Small intestine (tissue), 16 donors: ENCODE measurements at places on chromosomes 6 and 20.
A peak's percentile ranks its signal among the peaks of the same experiment; 100 is the strongest.

GRCh38 chr6:1153696-1154245 is 158.1 kb upstream of the FOXQ1 start:
- DNase-seq = no peak

DNA sequence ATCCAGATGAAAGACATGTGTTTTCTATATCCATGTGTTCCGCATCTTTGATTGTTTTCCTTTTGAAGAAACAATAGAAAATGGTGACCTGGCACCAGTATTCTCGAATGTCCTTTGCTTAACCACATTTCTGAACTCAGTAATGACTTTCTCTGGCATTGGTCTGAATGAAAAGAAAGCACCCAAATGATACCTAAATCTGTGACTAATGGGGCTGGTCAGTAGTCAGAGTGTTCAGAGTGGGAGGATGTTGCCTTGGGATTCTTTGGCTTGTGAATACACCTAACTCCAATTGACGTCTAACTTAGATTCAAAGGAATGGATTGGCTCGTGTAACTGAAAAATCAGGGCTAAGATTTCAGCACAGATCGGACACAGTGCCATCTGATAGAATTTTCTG is 27.1 kb downstream of the PARD6B start:
- DNase-seq = no peak

GRCh38 chr6:52016915-52017748 is 70.3 kb downstream of the PKHD1 start:
- DNase-seq = no peak

- DNase-seq = no peak
These were observed 2.1 kb downstream of the RAET1E start for GRCh38 chr6:149895833-149896271.

DNA sequence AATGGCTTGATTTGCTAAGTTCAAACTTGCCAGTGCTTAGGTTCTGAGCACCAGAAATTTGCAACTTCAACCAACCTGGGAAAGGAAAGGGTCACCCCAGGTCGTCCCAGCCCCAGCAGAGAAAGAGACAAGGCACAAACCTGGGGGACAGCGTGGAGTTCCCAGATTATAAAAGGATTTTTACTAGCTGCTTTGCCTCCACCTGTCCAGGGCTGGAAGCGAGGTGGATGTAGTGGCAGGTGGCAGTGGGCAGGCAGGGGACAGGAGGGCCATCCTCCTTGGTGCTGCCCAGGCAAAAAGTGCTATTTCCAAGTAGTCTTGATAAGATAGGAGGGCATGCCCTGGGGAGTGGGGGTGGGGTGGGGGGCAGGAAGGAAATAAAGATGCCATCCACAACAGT is 4.9 kb downstream of the PAX1 start:
- no peak for DNase-seq

DNA sequence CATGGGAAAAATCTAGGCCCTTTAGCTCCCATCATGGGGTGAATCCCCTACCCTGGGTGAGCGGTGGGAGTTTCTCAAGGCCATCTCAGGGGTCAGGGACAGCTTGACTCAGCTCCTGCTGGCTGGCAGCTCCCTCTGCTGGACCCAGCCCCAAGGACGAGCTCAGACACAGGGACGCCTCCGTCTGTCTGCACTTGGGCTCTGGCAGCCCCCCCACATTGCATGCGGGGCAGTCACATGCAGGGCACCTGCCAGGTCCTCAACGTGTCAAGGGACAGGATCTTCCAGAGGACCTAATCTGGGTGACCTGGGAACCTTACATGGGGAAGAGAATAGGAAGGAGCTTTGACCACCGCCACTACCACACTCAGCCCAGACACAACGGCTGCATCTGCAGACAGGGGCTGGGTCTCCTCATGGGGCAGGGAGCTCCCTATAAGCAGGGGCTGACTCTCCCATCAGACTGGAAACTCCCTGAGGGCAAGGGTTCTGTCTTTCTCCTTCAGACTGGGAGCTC is 173.4 kb downstream of the MRPL14 start:
- peak; percentile 31 for DNase-seq

DNA sequence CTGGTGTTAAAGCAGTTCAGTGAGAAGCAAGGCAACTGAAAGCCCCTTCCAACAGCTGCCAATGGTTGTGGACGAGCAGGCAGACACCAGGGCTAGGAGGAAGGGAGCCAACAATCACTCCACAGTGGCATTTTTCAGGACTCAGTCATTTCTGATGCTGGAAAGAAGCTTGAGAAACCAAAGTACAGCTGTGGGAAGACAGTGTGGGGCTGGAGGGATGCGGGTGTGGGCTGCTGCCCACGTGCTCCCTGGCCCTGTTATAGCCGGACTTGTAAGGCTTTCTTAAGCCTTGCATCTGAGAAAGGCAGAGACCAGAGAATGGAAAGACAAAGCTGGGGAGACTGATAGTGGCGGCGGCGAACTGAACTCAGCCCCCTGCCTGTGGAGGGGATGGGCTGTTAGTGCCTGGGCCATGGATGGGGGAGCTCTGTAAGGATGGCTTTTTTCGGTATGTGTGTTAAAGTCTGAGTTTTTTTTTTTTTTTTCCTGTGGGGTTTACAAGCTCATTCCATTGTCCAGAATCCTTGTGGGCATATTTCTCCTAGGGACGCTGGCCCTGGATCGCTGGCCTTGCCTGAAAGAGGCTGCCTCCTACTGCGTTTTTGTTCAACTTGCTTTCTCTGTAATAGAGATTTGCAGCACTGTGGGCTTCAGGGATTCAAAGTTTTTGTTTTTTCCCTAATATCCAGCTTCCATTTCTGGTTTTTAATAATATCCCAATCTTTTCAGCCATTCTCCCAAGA is 91.7 kb downstream of the GJA10 start:
- no peak for DNase-seq

- DNase-seq = no peak
These were observed 764 bp upstream of the SNAP25 start for GRCh38 chr20:10217721-10218410.

DNA sequence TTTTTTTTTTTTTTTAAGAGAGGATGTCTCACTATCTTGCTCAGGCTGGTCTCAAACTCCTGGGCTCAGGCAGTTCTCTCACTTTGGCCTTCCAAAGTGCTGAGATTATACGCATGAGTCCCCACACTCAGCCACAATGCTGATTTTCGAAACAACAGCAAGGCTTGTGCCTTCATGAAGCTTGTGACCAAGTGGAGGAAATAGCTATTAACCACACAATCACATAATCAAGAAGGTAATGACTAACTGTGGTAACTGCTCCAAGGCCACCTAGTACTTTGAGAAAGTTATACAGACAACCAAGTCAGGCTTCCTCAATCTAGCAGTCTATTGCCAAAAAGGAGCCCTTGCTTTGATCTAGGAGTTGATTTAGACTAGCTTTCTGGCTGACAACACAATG is 46.3 kb downstream of the SOD2 start:
- no peak for DNase-seq

DNA sequence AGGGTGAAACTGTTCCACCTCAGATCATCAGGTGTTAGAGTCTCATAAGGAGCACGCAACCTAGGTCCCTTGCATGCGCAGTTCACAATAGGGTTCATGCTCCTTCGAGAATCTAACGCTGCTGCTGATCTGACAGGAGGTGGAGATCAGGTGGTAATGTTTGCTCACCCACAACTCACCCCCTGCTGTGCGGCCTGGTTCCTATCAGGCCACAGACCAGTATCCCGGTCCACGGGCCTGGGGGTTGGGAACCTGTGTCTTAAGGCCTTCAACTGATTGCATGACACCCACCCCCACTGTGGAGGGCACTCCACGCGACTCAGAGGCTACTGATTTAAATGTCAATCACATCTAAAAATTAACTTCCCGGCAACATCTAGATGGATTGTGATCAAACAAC is 411.2 kb upstream of the SULF2 start:
- DNase-seq = no peak

GRCh38 chr6:53295176-53295575 is 53.6 kb downstream of the ELOVL5 start:
- DNase-seq = no peak

GRCh38 chr6:107353773-107354382 is 105.5 kb downstream of the PDSS2 start:
- no peak for DNase-seq

DNA sequence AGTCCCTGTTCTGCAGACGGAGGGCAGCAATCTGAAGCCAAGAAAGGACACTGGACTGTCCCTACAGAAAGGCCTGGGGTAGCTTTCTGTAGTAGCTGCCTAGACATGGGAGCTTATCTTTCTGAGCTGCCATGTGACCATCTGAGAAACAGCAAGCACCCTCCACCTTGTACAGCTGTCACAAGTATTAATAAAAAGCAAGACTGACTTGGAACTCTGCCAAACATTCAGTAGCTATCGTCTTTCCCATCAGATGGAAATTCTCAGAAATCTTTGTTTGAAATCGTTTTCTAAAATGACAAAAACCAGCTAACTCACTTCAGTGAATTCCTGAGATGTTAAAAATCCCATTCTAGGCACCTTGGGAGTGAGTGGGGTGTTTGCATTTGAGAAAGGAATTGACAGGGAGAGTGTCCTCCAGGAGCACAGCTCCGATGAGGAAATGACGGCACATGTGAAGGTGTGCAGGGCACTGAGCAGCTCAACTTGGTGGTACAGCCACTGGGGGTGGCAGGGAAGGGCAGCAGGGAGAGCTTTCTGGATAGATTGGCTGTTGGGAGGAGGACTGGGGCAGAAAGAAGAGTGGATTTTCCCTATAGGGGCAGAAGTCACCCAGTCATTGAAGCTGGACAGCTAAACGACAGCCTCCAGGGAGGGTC is 24.5 kb downstream of the ACSS1 start:
- peak; percentile 70 for DNase-seq

DNA sequence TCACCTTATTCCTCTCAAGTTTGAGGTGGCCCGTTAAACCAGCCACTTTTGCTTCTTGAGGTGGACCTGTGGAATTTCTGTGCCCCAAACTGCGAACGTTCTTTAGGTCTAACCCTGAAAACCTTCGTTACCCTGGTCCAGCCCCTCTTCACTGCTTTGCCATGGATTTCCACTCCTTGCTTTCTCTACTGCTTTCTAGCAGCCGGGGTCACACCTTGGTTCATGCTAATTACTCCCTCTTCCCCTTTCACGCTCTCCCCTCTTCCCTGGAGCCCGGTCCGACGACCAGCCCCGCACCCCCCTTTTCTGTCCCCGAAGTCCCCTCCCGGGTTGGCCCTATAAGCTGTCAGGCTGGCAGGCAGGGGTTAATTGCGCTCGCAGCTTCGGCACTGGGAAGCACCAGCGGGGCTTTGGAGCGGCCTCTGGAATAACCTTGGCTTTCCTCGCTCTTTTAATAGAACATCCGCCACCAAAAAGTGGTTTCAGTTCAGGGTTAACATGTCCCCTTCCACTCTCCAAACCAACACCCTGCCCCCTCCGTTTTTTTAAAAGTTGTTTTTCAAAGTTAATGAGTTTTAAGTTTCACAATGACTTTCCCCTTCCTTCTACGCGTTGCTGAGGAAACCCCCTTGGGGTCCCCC is 1.4 kb upstream of the HIVEP1 start:
- no peak for DNase-seq

DNA sequence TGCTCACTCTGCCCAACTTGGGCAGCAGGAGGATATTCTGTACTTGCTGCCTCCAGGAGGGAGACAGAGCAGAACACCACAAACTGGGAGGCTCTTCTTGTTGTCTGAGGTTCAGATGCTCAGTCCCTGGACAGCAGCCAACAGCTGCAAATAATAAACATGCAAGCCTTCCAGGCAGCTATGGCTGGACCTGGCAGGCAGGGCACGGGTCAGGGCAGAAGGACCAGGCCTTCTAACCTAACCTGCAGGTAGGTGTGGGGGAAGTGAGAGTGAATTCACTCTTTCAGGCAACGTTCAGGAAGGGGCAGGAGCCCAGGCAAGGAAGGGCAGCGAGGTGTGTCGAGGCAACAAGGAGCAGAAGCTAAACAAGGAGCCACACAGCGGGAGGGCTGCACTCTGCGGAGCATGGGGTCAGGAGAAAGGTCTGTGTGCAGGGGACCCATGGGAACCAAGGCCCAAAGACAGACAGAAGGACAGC is 31.5 kb downstream of the NINL start:
- DNase-seq = no peak

DNA sequence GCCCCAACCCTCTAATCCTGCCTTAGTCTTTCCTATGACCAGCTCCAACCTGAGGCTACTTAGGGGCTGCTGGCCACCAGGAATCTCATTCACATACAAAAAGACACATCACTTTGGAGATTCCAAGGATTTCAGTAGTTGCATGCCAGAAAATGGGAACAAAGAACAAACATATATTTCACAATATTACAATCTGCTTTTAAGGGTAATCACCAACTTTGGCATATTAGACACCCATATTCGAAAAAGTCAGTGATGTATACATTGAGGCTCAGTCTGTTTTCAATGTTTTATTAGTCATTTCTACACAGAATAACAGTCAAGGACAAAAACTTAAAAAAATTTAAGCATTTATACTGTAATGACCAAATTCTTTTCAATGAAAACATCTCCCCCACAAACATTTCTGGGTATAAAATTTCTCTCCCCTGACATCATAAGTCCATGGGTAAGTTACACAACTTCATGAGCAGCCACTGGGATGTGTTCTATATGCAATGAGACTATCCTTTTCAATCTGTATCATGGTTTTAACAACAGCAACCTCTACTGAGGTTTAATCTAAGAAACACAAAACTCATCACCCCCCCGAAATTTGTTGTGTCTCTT is 103.5 kb downstream of the MAP7 start:
- DNase-seq = no peak

- DNase-seq = no peak
These were observed 298.1 kb upstream of the TCF21 start for GRCh38 chr6:133590814-133591213.
